ENCODE measurements at places on chromosomes 12 and 14.
A peak's percentile ranks its signal among the peaks of the same experiment; 100 is the strongest.

GRCh38 chr12:33222357-33222756, 217.3 kb downstream of the SYT10 start:
- no peak for DNase-seq

DNA sequence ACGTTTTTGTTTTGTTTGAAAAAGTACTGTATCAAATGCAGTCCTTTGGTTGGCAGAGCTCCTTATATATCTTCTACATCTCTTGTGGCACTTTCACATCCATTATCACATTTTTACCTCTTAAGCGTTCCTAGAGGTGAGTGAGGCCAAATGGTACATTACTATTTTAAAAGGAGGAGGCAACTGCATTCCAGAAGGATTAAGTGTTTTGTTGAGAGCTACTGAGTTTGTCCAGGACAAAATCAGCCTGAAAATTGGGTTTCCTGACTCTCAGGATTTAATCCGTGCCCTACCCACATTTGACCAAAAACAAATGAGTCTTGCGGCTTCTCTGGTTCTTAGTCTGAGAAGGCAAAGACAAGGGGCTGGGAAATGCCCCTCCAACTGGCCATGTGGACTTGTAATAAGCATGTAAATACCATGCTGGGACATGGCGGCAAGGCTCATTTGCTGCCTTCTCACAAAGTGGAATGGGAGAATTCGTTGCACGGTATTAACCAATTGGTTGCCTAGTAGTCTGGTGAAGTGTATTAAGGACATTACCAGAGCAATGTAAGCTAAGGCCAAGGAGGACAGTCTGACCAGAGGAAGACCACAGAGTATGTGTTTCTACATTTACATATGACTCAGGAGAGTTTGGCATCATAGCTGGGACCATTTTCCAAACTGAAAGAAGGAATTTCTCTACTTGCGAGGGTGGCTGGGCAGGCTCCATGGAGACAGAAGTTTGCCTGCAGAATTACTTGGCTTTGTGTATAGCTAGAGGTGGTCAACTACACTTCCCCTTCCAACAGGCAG, 175.8 kb upstream of the PLXNC1 start:
- no peak for DNase-seq

- DNase-seq, result no peak
Observed at GRCh38 chr12:125610971-125611370, 545.7 kb downstream of the AACS start.

- DNase-seq, result no peak
Observed at GRCh38 chr14:74616507-74616906, 4.5 kb upstream of the LTBP2 start.

GRCh38 chr12:4289231-4289878, 15.8 kb downstream of the CCND2 start:
- no peak for DNase-seq

- DNase-seq, result no peak
Observed at GRCh38 chr12:74370608-74371216, 166.9 kb upstream of the ATXN7L3B start.

DNA sequence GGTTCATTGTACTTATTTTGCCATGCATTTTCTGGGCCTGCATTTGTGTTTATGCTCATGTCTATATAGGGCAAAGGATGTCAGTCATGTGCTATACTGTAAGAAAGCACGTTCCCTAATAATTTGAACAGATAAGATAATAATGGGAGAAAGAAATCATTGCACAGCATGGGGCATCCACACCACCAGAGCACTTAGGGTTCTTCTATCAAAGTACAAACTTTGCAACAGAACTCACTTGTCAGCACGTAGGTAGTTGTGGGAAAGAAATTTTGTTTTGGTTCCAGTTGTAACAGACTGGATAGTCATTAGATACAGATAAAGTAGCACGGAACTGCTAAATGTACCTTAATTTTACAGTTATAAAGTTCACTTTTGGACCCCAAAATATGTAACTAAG, 10.1 kb downstream of the PPP1CC start:
- no peak for DNase-seq

DNA sequence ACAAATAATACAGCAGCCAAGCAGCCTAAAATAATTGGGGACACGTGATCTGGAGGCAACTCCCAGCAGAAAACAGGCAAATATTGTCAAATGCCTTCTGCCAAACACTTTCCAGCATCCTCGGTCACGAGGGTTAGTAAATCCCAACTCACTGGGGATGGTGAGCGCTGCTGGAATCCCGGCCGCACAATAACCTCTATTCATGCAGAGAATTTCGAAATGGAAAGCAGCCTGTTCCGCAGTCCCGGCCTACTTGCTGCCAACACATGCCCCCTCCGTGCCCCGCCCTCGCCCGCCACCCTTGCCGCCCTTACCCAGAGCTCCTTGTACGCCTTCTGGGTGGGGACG, 62.2 kb downstream of the RFX4 start:
- DNase-seq, result no peak

GRCh38 chr12:25194722-25195055, 271 bp downstream of the DNAI7 start:
- DNase-seq, result no peak

- no peak for DNase-seq
Observed at GRCh38 chr12:102503056-102503681, 22.8 kb upstream of the IGF1 start.

DNA sequence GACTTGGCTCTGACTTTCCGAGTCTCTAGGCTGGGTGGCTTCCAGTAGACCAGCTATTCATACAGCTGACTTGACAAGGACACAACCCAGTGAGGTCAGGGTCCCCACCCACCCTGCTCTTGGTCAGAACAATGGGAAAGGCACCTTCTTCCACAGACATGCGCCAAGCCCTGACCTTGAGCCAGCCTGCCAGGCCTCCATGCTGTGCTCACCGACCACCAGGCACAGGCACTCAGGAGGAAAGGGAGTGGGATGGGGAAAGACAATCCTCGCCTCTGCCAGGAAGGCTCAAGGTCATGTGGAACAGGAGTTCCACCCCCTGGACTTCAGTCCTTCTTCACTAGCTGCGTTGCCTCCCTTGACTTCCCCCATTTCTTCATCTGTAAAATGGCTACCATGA, 31.4 kb downstream of the GALNT16 start:
- no peak for DNase-seq

GRCh38 chr12:69071091-69071370, 138.1 kb upstream of the CPM start:
- DNase-seq, result no peak

DNA sequence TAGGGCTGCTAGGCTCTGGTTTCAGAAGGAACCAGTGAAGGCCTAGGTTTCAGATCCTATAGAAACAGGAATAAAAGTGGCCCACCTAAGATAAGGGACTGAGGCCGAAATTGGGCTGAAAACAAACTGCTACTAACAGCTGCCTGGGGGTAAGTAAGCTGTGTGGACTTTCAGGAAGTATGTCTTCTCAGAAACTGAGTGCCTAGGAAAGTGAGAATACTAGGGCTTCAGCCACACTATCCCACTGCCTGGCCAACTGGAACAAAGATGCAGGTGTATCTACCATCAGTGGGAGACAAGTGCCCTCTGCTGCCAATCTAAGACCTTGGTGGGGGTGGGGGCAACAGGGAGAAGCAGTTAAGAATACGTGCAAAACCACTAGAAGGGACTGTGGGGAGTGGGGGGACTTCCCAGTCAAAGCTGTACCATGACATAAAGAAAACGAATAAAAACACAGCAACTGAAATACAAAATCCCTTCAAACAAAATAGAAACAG, 82.5 kb downstream of the MED13L start:
- DNase-seq, result no peak

GRCh38 chr14:73172500-73172899, 36.2 kb downstream of the PSEN1 start:
- no peak for DNase-seq

DNA sequence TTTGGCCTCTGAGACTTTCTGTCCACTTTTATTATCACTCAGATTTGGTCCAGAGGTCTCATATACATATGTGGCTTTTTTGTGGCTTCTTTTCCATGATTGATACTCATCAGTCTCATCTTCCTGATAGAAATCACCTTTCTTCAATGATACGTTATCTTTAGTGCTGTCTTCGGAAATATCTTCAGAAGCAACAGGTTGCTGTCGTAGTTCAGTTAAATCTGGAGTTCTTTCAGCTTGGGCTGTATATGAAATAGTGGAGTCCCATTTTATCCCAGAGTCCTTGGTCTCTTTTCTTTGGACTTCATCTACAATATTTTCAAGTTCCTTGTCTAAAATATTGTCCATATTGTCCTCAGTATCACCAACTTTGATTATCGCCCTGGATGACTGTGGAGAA, 41.0 kb downstream of the FAM186A start:
- DNase-seq, result no peak

DNA sequence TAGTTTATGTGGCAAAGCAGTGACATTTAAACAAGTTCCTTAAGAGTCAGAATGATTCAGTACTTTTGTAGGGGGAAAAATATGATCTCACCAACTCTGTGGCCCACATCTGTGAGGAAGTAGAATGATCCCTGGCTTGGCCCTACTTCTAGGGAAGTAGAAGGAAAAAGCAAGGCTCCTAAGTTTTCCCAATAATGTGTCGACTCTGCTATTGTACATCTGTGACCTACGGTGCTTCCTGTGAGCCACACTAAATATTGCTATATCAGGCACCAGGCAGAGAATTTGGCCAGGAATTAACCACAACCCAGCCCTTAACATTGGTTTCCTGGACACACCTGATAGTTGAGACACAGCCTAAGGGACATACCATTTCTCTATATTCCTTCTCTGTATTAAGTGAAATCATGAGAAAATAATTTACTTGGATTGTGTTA, 9.3 kb upstream of the NID2 start:
- DNase-seq, result no peak

DNA sequence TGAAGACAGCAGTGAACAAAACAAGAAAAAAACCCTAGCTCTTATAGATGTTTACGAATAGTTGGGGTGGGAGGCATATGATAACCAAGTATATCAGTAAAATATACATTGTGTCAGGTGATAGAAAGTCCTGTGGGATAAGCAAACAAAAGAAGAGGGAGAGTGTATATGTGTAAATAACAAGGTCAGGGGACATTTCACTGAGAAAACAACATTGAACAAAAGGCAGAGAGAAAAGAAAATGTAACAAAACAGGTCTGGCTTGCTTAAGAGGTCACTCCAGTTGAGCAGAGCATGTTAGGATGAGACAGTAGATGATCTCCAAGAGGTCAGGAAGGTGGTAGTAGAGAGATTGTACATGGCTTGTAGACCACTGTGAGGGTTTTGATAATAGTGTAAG, 304.1 kb downstream of the ACSS3 start:
- no peak for DNase-seq

- DNase-seq, result no peak
Observed at GRCh38 chr14:68926236-68926635, 52.9 kb downstream of the ACTN1 start.

- no peak for DNase-seq
Observed at GRCh38 chr12:30874455-30875321, 51.9 kb upstream of the TSPAN11 start.

- DNase-seq, result no peak
Observed at GRCh38 chr12:94111302-94111701, 37.1 kb upstream of the PLXNC1 start.

DNA sequence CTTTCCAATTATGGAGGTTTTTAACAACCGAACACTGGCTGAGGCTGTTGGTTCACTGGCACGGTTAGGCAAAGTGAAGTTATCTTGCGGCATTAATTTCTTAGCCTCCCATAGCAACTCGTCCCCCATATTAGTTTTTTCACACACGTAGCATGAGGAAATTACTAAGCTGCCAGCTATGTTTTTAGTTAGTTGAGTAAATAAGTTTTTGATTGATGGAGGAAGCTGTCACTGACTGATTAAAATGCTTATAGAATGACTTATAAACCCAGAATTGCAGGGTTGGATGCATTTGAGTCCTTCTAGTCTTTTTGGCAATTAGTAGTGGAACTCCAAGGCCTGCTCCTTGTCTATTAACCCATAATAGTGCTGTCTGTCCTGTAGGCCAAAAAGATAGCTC, 97.1 kb downstream of the ALG10 start:
- no peak for DNase-seq

- DNase-seq, result peak; percentile 95
Observed at GRCh38 chr14:65102441-65103149, at the start of gene MAX. TSS of gene MAX (minus strand) at chr14:65102517. CDS start at chr14:65102339, 178 bp downstream.

DNA sequence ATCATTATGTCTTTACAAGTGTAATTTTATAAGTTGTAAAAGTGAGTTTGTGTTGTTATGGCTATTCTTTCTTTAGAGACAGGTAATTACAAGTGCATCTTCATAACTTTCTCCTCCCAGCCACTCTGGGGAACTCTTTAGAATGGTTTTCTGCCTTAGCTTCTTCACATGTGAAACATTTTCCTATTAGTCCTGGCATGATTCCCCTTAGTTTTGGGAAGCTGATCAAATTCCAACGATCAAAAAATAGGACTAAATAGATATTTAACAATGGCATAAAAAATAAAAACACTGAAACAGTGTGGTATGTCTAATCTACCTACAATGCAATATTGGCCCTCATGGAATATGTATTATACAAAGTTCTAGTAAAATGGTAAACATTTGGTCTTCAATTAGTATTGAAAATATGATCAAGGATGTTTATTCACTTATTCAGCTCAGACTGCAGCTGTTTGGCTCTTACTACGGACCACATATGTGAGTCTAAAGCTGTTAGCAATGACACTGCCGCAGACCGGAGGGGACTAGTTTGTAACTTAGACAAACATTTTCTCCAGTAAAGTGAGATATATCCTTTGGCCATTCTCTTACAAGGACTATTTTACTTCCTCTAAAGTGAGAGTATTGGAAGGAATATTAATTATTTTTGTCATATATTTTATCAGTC, 890.8 kb upstream of the USP15 start:
- DNase-seq, result no peak

- DNase-seq, result no peak
Observed at GRCh38 chr12:12387501-12387900, 30.6 kb downstream of the BORCS5 start.

- no peak for DNase-seq
Observed at GRCh38 chr12:112496496-112496895, 77.7 kb downstream of the PTPN11 start.

GRCh38 chr12:110256780-110257431, 24.1 kb upstream of the ATP2A2 start:
- no peak for DNase-seq

GRCh38 chr14:55028066-55028465, 1.0 kb downstream of the SOCS4 start:
- no peak for DNase-seq

DNA sequence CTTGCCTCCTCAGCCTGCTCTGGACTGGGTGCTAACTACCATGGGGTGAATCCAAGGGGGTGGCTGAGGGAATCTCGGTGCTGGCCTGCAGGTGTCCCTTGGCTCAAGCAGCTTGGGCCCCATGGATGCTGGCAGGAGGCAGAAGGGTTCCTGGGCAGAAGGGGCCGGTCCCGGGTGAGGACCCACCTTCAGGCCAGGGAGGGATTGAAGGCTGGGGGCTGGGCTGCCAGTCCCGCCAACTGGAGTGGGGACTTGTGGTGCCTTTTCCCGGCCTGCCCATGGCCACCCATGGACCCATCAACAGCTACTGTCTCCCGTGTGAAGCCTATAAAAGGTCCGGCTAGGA, 550.1 kb downstream of the SLC6A15 start:
- no peak for DNase-seq

Measured in endothelial cell (in vitro differentiated cells).